ENCODE measurements at places on chromosomes 3 and 15.

DNA sequence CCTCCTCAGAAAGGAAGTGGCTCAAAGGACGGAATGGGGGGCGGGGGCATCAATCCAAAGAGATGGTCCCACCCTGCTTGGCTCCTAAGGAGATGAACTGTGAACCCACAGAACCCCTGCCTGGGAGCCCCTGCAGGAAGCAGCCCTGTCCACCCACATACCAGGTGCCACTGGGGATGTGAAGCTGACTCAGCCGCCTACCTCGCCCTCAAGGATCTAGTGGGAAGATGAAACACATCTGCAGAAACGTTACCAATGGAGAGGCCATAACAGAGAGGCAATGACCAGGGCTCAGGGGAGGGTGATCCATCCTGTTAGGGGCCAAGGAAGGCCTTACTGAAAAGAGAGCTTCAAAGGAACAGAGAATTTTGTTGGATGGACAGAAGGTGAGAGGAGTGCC lies 35.1 kb downstream of the EAF1 start:
- no peak for DNase-seq

- DNase-seq = no peak
Observed at GRCh38 chr3:44969828-44970179, 6.2 kb downstream of the ZDHHC3 start.

GRCh38 chr3:188979669-188980310 lies 192.0 kb upstream of the TPRG1 start:
- no peak for DNase-seq

GRCh38 chr15:28982886-28983285 lies 97.1 kb downstream of the APBA2 start:
- no peak for DNase-seq

DNA sequence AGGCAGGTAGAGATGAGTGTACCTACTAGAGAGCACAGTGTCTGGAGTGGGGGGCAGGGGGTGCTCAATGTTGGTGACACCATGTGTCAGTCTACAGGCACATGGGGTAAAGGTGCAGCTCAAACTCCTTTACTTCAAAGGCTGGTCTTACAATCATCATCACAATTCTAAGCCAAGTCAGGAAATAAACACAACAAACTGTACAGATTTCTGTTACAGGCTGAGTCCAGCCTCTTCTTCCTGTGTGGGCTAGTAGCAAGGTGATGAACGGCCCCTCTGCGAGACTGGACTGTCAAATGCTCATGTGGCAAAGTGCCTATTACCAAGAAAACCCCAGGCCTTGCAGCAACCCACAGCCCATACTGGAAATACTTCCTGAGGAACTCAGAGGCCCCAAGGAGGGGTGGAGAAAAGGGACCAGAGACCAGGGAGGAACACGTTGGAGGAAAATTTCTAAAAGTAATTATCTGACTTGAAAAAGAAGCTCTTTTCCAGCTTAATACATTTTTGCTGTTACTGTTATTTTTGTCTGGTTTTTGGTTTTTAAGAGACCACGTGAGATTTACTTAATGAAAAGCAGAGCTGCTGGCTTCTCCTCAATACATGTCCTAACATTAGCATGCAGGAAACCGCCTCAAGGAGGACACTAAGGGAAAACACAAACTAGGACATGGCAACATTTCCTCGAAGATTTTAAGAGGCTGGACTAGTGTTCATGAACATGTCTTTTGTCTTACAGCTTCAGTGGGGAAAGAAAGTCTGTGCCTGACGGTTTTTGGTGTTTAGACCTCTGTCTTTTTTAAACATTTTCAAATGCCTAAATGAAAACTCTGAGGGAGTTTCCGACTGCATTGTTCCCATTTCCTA lies 29.5 kb downstream of the TBC1D2B start:
- no peak for DNase-seq

- DNase-seq = no peak
Observed at GRCh38 chr3:5811016-5811415, 623.5 kb downstream of the EDEM1 start.

- no peak for DNase-seq
Observed at GRCh38 chr3:16012086-16012485, 162.4 kb upstream of the GALNT15 start.

GRCh38 chr3:78729946-78730345 lies 1037.9 kb downstream of the ROBO1 start:
- DNase-seq = no peak

DNA sequence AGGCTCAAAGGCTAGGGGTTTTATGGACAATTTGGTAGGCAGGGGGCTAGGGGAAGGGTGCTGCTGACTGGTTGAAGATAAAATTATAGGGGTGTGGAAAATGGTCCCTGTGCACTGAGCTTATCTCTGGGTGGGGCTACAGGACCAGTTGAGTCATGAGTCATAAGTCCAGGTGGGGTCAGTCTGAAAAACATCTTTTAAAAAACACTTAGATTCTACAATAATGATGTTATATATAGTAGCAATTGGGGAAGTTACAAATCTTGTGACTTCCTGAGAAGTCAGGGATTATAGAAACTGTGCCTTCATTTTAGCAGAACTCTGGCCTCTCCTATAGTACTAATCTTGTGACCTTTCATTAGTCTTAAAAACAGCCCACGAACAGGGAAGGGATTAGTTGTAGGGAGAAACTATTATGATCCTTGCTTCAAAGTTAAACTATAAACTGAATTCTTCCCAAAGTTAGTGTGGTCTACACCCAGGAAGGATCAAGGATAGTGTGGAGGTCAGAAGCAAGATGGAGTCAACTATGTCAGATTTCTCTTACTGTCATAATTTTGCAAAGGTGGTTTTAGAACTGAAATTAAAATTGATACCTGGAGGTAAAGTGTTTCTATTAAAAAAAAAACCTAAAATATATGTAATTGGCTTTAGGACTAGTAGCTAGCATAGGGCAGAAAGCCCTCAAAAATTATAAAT lies 130.1 kb downstream of the P2RY1 start:
- DNase-seq = no peak

GRCh38 chr3:69906351-69906966 lies 93.1 kb upstream of the SAMMSON start:
- no peak for DNase-seq

- DNase-seq = no peak
Observed at GRCh38 chr3:134886991-134887390, 91.9 kb downstream of the EPHB1 start.

DNA sequence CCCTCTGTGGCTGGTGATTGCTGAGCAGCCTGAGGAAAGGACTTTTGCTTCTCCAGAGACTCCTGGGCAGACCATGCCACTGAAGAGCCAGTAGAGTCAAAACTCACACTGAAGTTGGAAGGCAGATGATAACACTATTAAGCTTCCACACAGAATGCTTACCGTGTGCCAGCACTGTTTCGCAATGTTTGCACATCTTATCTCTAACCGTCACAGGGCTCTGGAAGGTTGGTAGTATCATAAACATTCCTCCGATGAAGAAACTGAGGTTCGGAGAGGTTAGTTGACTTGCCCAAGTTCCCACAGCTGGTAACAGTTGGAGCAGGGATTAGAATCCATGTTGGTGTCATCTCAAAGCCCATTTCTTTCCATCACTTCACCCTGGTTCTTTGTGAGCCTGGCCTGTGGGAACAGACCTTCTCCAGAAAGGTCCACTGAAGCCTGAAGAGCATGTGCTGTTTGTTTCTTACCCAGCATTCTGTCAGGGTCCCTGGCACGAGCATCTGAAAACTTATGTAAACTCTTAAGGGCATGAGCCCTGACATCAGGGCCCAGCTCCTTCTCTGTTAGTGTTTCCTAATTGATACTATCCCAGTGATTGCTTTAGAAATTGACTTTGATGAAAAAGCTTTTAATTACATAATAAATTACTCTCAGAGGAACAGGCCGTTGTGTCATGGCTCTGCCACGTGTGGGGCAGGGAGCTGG lies 77.0 kb upstream of the PRR23C start:
- DNase-seq = no peak

DNA sequence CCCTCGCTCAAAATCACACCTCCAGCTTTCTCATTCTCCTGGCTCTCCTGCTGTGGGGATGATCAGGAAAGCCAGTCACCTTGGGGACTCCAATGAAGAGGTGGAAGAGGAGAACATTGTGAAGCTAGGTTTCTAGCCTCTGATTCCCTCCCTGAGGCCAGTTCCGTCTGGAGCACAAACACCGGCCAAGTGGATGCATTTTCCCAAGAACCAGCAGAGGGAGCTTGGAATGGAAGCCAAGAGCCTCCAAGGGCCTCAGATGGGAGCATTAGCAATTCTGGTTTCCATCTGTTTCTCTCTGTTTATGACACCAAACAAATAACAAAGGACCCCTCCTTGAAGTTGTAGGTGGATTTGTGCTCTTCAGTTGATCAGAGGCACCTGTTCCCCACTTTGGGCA lies 40.6 kb upstream of the NMNAT3 start:
- no peak for DNase-seq

DNA sequence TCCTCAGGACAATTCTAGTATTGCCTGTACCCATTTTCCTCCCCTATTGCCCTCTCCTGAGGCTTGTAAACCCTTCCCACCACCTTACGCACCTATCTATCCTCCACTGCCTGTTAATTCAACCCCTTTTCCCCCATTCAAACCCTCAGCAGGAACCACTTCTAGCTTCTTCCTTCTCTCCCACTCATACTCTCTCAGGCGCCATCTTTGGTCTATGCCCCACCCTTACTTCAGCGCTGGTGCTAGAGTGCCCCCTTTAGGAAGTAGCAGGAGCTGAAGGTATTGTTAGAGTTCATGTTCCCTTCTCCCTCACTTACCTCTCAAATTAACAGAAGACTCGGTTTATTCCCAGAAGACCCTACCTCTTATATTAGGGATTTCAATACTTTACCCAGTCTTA lies 121.8 kb upstream of the NLGN1 start:
- no peak for DNase-seq

DNA sequence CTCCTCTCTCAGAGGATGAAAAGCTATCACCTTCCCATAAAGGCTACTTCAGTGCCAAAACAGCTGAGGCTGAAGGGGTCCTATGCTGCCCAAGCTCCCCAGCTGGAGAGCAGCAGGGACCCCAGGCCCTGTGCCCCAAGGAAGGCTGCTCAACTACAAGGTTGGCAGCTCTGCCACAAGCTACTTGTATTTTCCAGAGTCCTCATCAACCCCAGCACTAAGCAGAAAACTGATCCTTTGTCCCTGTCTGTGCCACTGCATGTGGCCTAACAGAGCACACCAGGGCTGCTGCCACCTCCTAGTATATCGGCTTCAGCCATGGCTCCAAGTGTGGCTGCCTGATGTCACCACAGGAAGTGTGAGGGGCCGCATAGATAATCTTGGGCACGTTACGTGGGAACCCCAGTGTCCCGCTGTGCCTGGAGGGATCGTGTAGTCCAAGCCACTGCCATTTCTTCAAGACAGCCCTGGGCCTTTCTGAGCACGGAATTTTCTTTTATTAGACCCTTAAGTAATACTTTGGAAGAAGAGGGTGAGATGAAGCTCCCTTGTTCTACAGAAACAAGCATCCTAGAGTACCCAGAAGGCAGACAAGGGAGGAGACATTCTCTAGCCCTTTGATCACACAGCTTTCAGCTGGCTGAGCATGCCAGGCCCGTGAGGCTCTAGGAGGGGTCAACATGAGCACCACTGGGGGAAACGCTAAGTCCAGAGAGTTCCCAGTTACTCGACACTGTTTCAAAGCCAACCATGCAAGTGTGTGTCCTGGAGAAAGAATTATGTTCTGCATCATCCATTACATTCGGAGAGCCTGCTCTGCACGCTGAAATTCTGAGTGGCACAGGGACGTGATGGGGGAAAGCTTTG lies 60.7 kb downstream of the CAPN7 start:
- DNase-seq = no peak

GRCh38 chr3:182258538-182259177 lies 534.6 kb upstream of the ATP11B start:
- no peak for DNase-seq

Data from activated gamma-delta T cell treated with anti-CD3 and anti-CD28 coated beads, Interleukin-2, amount 50 U/mL, for 16 hours (primary cell).